Cardiac fibroblast (primary cell): ENCODE measurements at places on chromosomes 13 and 19.
A peak's percentile ranks its signal among the peaks of the same experiment; 100 is the strongest.

DNA sequence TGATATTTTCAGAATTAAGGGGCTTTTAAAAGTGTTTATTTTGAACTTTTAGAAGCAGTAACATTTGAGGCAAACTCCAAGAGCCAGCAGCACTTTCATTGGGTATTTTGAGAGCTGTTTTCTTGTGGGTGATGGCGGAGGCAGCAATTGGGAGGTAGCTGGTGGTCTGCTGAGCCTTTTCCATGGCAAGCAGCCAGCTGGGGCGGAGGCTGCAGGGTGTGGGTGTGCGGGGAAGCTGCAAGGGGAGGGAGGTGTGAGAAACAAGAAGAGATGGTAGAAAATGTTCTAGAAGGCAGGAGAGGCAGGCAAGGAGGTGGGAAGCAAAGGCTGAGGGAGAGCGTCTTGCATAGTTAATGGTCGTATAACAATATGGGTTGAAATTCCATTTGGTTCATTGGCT is 223.4 kb upstream of the HTR2A start:
- DNase-seq, result no peak

- no peak for DNase-seq
These were observed 57.7 kb downstream of the CELF5 start for GRCh38 chr19:3282155-3282554.

DNA sequence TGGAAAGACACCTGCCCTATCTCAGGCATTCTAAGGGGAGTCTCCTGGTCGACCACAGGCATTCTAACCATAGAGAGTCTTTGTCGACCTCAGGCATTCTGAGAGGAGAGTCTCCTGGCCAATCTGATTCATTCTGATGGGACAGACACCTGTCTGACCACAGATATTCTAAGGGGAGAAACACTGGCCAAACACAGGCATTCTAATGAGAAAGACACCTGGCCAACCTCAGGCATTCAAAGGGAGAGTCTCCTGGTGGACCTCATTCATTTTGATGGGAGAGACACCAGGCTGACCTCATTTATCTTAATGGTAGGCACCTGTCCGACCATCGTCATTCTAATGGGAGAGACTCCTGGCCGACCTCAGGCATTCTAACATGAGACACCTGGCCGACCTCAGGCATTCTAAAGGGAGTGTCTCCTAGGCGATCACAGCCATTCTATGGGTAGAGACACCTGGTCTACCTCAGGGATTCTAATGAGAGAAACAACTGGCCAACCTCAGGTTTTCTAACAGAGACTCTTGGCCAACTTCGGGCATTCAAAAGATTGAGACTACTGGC is 1351.5 kb downstream of the UQCRFS1 start:
- no peak for DNase-seq

DNA sequence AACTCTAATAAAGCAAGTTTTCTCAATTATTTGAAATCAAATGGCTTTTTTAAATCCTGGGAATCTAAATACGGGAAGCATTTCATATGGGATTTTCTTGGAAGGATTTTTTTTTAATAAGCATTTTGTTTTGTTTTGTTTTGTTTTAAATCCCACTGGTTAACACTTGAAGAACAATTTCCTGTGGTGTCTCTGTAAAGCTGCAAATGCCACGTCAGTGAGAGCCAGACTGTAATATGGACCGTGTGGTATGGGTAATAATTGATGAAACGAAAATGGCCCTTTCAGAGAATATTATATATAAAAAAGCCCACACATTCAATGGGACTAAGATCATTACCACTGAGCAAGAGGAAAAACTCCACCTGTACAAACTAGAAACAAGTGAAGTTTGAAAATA is 33.9 kb upstream of the MIR17HG start:
- DNase-seq, result peak; percentile 1

- DNase-seq, result no peak
These were observed 28.4 kb downstream of the MCF2L start for GRCh38 chr13:112997188-112998130.

DNA sequence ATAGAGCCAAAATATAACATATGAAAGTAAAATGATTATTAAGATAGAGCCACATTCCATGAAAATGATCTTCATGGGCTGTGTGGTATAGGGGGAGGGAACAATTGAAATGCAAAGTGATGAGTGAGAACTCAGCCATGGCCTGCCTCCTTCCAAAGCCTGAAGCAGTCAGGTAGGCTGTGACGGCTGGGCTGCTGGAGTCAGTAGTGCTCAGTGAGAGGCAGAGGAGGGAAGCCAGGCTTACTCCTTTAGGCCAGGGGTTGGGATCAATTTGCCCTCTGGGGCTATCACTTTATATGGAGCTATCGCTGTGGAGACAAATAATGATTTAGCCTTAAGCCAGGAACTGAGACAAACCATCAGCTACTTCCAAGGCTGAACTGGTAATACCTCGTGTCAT is 654.9 kb downstream of the FGF9 start:
- no peak for DNase-seq

- no peak for DNase-seq
These were observed 32.1 kb upstream of the PTPRS start for GRCh38 chr19:5372572-5373200.

GRCh38 chr19:58354478-58355030 is 1.3 kb upstream of the A1BG start:
- DNase-seq, result no peak

GRCh38 chr13:21837841-21838551 is 167.1 kb downstream of the FGF9 start:
- DNase-seq, result no peak

- DNase-seq, result no peak
These were observed 8.5 kb downstream of the MBD3L1 start for GRCh38 chr19:8840708-8841107.

DNA sequence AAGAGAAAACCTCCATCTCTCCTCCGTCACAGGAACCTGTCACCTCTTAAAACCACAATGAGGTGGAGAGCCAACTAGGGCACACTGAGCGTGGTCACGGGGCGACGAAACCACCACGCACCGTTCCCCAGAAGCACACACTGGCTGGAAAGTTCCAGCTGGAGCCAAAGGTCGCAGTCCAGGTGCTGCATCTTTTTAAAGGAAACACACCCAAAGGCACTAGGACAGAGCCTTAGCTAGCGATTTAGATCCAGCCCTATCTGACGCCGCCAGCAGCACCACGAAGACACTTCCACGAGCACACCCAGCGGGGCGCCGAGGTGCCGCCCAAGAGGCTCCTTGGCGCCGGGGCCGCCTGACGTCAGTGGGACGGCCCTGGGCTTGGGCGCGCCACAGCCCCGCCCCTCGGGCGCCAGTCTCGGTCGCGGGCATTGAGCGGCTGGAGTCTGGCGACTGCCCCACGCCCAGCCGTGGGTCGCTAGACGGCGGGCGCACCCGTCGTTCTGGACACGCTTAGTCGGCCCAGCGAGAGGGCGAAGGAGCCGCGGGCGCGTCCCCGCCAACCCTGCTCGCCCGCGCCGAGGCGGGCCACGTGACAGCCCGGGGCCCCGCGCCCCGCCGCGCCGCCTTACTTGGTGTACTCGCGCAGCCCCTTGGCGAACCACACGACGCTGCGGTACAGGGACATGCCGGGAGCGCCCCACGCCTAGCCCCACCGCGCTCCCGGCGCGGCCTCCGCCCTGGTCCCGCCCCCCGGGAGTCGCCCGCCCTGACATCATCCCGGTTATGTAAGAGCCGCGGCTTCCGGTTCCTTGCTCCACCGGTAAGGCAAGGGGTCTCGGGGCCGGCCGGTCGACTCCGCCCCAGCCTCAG is at the start of gene DHRS12:
DHRS12 (minus strand) TSS at position 742 of the 873 bp plus-strand sequence. CDS start 4,504 bp downstream, outside the sequence.
- DNase-seq, result peak; percentile 80

- DNase-seq, result no peak
These were observed 403.5 kb downstream of the FGF9 start for GRCh38 chr13:22074403-22074802.

GRCh38 chr13:38872693-38873092 is 117.9 kb downstream of the STOML3 start:
- DNase-seq, result peak; percentile 51

GRCh38 chr13:51457086-51457815 is 4.4 kb upstream of the INTS6 start:
- DNase-seq, result no peak

GRCh38 chr13:32491028-32491427 is 47.6 kb downstream of the N4BP2L2 start:
- no peak for DNase-seq
